ENCODE measurements at places on chromosomes 13 and 19. TPM values are rescaled to one million over a fixed set of nuclear protein-coding genes. Genes with fewer than 3 reads are reported as not detected.
A peak's percentile ranks its signal among the peaks of the same experiment; 100 is the strongest.

The DKKL1 gene
- total RNA-seq: 1.2 TPM

- no peak overlapping the region for H3K27ac ChIP-seq
- no peak overlapping the region for H3K4me3 ChIP-seq
- peaks cover 3% of the 10 kb centered on the region for H3K4me1 ChIP-seq
- DNase-seq: no peak
Observed at GRCh38 chr13:111537843-111538499, 217.5 kb downstream of the TEX29 start.

GRCh38 chr13:44051918-44052675 lies 172.4 kb downstream of the LACC1 start:
- H3K27ac ChIP-seq: no peak overlapping the region
- no peaks in the 10 kb centered on the region for H3K36me3 ChIP-seq
- H3K4me1 ChIP-seq: no peaks in the 10 kb centered on the region
- H3K4me3 ChIP-seq: no peak overlapping the region
- DNase-seq: no peak
- H3K27me3 ChIP-seq: peaks cover 5% of the 10 kb centered on the region

DNA sequence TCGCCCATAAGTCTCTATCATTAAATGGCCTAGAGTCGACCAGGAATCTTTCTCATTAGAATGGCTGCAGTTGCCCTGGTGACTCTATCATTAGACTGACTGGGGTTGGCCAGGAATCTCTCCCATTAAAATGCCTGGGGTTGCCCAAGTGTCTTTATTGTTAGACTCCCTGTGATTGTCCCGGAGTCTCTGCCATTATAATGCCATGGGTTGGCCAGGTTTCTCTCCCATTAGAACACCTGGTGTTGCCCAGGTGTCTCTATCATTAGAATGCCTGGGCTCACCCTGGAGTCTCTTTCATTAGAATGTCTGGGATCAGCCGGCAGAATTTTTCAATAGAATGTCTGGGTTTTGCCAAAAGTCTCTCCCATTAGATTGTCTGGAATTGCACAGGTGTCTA lies 1459.3 kb downstream of the UQCRFS1 start:
- no peaks in the 10 kb centered on the region for H3K4me1 ChIP-seq
- no peak for DNase-seq
- no peak overlapping the region for H3K4me3 ChIP-seq
- no peaks in the 10 kb centered on the region for H3K27me3 ChIP-seq
- H3K27ac ChIP-seq: no peak overlapping the region
- no peaks in the 10 kb centered on the region for H3K36me3 ChIP-seq

GRCh38 chr19:7916103-7916954 lies 1.7 kb downstream of the TGFBR3L start:
- peaks cover 12% of the 10 kb centered on the region for H3K27me3 ChIP-seq
- peak; percentile 69 for DNase-seq
- H3K27ac ChIP-seq: peak overlapping the region; percentile 24
- H3K4me1 ChIP-seq: peaks cover 32% of the 10 kb centered on the region
- H3K4me3 ChIP-seq: peak overlapping the region; percentile 51

DNA sequence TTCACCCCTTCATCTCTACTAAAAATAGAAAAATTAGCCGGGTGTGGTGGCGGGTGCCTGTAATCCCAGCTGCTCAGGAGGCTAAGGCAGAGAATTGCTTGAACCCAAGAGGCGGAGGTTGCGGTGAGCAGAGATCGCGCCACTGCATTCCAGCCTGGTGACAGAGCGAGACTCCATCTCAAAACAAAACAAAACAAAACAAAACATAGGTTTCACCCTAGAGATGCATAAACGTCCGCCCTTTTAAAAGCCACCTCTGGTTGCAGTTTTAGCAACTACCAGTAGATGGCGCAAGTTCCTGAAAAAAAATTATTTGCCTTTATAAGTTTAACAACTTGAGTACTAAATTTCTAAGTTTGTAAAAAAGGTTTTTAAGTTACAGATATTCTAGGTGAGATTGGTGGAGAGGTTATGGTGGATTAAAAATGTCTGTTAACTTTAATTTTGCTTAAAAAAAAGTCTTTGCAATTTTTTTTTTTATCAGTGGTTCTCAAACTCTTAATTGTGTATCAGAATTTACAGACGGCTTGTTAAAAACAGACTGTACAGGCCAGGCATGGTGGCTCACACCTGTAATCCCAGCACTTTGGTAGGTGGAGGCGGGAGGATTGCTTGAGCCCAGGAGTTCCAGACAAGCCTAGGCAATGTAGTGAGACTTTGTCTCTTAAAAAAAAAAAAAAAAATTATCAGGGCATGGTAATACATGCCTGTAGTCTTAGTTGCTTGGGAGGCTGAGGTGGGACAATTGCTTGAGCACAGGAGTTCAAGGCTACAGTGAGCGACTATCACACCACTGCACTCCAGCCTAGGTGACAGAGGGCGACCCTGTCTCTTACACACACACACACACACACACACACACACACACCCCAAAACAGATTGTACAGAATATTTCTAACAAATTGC lies 42.1 kb downstream of the NAA16 start:
- peak; percentile 56 for DNase-seq
- no peaks in the 10 kb centered on the region for H3K27me3 ChIP-seq
- no peaks in the 10 kb centered on the region for H3K4me1 ChIP-seq

DNA sequence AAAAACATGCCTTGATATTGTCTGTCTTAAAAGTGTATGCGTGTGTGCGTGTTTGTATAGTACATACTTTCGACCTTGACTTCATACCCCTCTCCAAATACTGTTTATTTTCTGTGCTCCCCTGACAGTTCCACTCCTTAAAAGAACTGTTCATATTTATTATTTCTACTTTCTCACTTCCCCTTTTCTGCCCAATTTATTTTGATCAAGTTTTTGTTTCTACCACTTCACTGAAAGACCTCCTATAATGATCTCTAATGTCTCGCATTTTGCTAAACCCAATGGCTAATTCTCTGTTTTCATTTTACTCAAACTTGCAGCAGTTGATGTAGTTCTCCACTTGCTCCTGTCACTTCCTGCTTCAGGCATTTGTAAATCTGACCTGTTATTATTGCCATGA lies 426.1 kb upstream of the KLF12 start:
- H3K4me3 ChIP-seq: no peak overlapping the region
- no peaks in the 10 kb centered on the region for H3K36me3 ChIP-seq
- no peaks in the 10 kb centered on the region for H3K4me1 ChIP-seq
- no peak overlapping the region for H3K27ac ChIP-seq
- no peaks in the 10 kb centered on the region for H3K27me3 ChIP-seq

DNA sequence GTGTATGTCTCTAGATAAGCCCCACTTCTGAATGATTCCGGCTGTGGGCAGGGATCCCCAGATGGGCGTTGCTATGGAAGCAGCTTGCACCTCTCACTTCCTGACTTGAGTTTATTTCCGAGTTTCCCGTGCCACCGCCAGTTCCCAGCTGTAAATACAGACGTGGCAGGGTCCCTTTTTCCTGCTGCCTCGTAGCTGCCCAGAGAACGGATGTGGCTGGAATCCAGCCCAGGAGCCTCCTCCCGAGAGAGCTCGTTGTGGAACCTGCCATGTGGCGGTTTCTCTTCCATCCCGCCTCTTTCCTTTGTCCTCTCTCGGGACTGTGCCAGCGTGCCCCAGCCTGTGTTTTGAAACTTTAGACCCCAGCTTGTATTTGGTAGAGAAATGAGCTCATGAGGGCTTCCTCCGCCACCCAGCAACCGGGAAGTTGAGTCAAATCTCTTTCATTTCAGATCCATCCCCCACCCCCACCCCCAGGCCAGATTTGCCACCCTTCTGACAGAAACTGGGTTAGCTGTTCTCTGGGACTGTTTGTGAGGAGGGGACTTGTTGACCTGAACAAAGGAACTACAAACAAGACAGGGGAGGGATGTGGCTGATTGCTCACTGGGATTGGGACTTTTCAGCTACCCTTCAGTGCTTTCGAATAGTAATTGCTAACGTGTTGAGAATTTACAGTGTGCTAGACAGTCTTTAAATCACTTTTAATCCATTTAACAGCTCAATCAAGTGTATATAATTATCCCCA lies 96.6 kb downstream of the SIPA1L3 start:
- peaks cover 22% of the 10 kb centered on the region for H3K4me1 ChIP-seq
- H3K27ac ChIP-seq: peak overlapping the region; percentile 90
- DNase-seq: peak; percentile 89
- no peaks in the 10 kb centered on the region for H3K36me3 ChIP-seq
- peak overlapping the region; percentile 43 for H3K4me3 ChIP-seq

- H3K36me3 ChIP-seq: no peaks in the 10 kb centered on the region
- no peak overlapping the region for H3K4me3 ChIP-seq
- no peak for DNase-seq
Observed at GRCh38 chr13:94140027-94140426, 339.5 kb downstream of the DCT start.

The ZNF709 gene
- 5.1 TPM for total RNA-seq

- no peaks in the 10 kb centered on the region for H3K27me3 ChIP-seq
- H3K4me3 ChIP-seq: no peak overlapping the region
- no peak overlapping the region for H3K27ac ChIP-seq
Observed at GRCh38 chr19:2623798-2624197, 78.7 kb downstream of the GNG7 start.

All from A673 (cell line).